ENCODE measurements at places on chromosomes 16 and 17. TPM values are rescaled to one million over a fixed set of nuclear protein-coding genes. Genes with fewer than 3 reads are reported as not detected.

Gene NEUROD2
- not detected for total RNA-seq

Gene NHERF2
- 20.6 TPM for total RNA-seq

Gene KPNA2
- total RNA-seq: 201 TPM

Gene CCL5
- total RNA-seq: 0.28 TPM

All from regular cardiac myocyte (primary cell).